Ovary (tissue), 10 donors: ENCODE measurements at places on chromosomes 4 and X. TPM values are rescaled to one million over a fixed set of nuclear protein-coding genes. Genes with fewer than 3 reads are reported as not detected.

CCDC149 gene
- 21.7 TPM for total RNA-seq

DNA sequence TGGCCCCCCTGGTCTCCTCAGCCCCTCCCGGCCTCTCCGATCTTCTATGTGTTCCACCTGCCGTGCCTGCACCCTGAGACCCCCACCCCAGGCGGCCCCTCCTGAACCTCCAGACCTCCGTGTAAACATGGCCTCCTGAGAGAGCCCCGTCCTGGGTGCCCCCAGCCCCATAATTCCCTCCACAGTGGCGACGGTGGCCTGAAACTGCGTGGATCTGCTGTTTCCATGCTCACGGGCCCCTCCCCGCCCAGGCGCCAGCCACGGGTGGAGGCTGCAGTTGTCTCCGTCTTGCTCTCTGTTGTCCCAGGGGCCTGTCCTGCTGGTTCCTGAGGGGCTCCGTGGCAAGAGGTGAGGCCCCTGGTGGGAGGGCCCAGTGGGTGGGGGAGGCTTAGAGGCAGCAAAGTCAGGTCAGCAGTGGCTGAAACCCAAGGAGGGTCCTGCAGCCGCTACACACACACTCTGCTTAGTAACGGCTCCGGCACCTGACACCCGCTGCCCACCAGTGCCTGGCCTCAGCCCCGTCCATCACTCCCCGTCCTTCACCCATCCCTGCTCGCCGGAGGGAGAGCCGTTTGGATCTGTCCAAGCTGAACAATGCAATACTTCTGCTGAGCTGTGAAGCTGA, 75.8 kb downstream of the FAM53A start:
- no peak for DNase-seq
- H3K27ac ChIP-seq = no peak overlapping the region
- H3K27me3 ChIP-seq = no peaks in the 10 kb centered on the region
- no peak overlapping the region for H3K4me3 ChIP-seq
- H3K36me3 ChIP-seq = no peaks in the 10 kb centered on the region

DNA sequence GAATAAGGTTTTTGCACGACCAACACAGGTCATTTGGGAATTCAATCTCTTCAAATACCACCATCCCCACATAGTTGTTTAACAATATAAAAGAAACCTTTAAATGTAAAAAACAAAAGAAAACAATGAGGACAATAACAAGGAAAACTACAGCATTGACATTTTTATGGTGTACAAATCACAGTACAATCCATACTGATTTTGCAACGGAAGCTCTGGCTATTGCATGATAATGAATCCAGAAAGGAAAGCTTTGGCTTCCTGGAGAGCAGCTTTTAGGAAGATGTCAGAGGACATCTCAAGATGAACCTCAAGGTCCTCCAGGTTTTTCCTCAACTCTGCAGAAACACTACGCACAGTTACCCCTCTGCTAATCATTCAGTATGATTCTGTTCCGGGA, 111.5 kb upstream of the MYOZ2 start:
- no peaks in the 10 kb centered on the region for H3K36me3 ChIP-seq
- no peak overlapping the region for H3K4me3 ChIP-seq
- peaks cover 6% of the 10 kb centered on the region for H3K4me1 ChIP-seq
- DNase-seq = no peak
- H3K27me3 ChIP-seq = no peaks in the 10 kb centered on the region

CFAP99 gene
- not detected for total RNA-seq

MAGEB1 gene
- not detected for total RNA-seq

DNA sequence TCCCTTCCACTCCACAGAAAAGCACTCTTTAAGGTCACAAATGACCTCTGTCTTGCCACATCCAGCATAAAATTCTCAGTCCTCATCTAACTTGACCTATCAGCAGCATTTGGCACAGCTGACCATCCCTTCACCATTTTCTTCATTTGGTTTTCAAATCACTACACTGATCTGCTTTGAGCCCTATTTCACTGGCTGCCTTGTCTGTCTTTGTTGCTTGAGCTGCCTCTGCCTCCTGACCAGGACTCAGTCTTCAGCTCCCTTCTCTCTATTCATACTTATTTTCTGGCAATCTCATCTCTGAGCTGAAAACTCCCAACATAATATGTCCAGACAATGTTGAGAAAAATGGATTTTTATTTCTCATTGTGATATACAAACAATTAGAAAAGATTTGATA, 27.7 kb upstream of the PDE5A start:
- H3K4me3 ChIP-seq = no peak overlapping the region
- no peaks in the 10 kb centered on the region for H3K36me3 ChIP-seq
- DNase-seq = no peak
- no peaks in the 10 kb centered on the region for H3K4me1 ChIP-seq
